ENCODE measurements at places on chromosomes 1 and 21. TPM values are rescaled to one million over a fixed set of nuclear protein-coding genes. Genes with fewer than 3 reads are reported as not detected.

Gene CHIA
- total RNA-seq, result not detected

Gene AVPR1B
- not detected for total RNA-seq

Gene HUNK
- under 0.01 TPM for total RNA-seq

Gene KRTAP21-2
- total RNA-seq, result not detected

Gene ITGB2
- under 0.01 TPM for total RNA-seq

All from smooth muscle cell of bladder (primary cell).